ENCODE measurements at places on chromosomes 5 and 9.

DNA sequence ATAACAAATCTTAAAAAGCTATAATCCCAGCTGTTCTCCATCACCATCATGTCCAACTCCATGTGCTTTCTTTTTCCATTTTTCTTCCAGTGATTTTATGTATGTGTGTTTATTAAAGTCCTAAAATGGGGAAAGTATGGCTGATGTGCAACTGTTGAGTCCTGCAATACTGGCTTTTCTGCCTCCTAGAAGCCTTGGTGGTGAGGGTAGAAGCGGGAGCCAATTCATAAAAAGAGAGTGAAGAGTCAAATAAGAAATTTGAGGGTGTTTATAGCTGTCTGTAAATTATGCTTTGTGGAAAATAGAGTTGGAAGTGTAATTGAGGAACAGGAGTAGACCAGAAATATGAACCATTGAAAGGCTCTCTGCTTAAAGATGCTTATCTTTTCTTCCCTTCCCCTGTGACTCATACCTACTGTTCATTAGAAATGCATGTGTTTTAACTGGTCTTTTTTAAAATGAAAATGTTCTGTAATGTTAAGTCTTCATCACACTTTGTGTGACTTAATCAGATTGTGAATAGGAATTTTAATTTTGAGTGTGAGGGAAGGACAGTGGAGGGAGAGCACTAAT is 80.1 kb downstream of the ZCCHC7 start:
- no peak for DNase-seq

DNA sequence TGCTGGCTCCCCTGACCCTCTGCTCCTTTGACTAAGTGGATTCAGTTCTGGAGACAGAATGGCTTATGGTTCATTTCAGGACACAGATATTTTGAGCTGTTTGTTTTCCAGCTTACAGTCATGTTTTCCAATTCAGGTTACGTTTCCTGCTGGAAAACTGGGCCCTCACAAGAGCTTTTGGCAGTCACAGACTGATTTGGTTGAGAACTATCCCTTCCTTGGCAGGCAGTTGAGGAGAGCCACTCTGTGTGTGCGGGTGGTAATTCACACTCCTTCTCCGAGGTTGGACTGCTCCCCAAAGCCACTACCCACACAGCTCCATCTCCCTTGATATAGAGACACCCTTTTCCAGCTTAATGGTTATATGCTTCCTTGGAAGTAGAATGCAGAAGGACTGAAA is 534.5 kb downstream of the TMEM38B start:
- DNase-seq, result no peak

DNA sequence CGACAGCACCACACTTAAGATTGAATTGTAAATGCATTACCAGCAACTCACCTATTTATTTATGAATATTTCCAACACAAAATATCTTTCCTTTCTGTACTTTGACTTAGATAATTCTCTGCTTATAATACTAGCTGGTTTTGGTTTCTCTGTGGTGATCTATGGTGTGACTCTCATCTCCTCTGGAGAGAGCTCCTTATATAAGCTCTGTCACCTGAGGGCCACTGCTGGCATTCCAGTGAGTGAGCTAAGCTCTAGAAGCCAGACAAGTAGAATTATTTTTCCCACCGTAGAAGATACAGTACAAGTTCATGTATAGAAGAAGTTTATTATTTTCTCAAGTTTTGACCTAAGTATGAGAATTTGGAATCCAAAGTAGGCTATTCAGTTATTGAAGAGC is 111.5 kb downstream of the CDC42SE2 start:
- no peak for DNase-seq

GRCh38 chr9:127852829-127853228 is 1.6 kb downstream of the ENG start:
- DNase-seq, result no peak

- DNase-seq, result no peak
Measured at GRCh38 chr5:56412601-56413379, 179.7 kb upstream of the ANKRD55 start.

DNA sequence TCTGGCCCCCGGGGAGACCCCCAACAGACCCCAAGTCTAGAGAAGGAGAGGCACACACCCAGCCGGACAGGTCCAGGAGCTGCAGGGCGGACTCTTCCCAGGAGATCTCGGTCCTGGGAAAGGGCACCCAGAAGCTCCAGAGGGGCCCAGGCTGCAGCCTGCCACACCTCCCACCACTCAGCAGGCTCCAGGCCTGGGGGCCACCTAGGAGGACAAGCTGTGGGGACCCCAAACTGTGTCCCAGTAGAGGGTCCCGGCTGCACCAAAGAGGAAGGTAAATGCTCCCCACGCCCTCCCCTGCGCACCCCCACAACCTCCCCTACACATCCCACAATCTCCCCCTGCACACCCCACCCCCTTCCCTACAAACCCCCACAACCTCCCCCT is 48.5 kb downstream of the PLEKHG4B start:
- no peak for DNase-seq

GRCh38 chr5:43203373-43203772 is 11.3 kb downstream of the NIM1K start:
- no peak for DNase-seq

GRCh38 chr5:172533399-172534228 is 79.3 kb upstream of the SH3PXD2B start:
- peak; percentile 81 for DNase-seq

DNA sequence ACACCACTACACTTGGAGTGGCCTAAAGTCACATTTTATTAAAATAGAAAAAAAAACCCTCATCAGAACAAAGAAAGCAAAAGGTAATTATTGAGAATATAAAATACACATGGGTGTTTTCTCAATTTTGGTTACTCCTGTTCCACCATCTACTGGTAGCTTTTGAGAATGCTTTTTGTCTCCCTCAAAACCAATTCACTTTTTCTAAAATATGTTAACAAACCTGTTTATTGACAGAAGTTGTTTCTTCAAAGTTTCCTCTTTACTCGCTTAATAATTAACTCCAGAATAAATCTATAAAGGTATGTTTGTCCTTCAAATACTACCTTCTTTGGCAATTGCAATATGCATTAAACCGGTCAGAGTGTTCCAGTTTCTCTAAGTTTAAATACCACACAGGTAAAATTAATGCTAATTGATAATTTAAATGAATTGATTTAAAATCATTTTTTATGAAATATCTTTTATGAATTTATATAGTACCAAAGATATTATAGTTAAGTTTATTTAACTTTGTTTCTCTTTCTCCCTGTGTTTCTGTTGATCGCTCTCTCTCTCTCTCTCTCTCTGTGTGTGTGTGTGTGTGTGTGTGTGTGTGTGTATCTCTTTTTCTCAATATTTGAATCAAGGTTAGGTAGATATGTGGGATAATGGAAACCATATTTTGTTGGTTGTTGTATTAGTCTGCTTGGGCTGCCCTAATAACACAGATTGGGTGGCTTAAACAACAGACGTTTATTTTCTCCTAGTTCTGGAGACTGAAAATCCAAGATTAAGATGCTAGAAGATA is 487.4 kb downstream of the PRDM9 start:
- DNase-seq, result no peak

DNA sequence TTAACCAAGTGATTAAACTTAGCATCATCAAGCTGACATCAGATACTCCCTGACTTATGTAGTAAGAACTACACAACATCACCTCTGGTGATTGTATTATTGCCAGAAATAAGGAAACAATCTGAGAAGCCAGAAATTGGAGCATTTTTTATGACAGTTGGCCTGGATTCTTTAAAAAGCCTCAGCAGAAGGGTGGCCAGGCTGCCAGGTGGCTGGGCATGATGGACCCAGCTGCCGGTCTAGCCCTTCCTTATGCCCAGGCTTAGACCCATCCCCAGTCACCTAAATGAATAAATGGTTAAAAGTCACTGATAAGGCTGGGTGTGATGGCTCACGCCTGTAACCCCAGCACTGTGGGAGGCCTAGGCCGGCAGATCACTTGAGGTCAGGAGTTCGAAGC is 12.8 kb downstream of the OR1K1 start:
- no peak for DNase-seq

- DNase-seq, result no peak
Measured at GRCh38 chr9:14824481-14824880, 85.7 kb downstream of the FREM1 start.

GRCh38 chr9:95120781-95121370 is 196.6 kb downstream of the FANCC start:
- no peak for DNase-seq
